ENCODE measurements at places on chromosomes 3 and 15.
A peak's percentile ranks its signal among the peaks of the same experiment; 100 is the strongest.

GRCh38 chr15:99955181-99955525 is 221.9 kb upstream of the LYSMD4 start:
- DNase-seq, result no peak

DNA sequence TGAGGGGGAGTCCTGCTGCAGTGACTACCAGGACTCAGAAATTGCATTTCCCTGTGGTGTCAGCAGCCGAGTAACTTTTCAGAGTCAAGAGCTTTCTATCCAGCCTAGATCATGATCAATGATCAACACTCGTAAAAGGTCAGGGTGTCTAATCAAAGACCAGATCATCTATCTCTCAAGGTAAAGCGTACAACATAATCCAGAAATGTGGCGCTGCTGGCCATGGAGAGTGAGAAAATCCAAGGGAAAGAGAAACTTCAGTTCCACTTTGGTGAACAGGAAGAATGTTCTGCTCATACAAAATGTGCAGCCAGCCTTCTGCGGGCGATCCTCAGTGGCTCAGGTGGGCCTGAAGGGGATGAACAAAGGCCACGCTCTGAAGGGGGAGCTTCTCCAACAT is 1005.8 kb upstream of the NR2F2 start:
- DNase-seq, result no peak

DNA sequence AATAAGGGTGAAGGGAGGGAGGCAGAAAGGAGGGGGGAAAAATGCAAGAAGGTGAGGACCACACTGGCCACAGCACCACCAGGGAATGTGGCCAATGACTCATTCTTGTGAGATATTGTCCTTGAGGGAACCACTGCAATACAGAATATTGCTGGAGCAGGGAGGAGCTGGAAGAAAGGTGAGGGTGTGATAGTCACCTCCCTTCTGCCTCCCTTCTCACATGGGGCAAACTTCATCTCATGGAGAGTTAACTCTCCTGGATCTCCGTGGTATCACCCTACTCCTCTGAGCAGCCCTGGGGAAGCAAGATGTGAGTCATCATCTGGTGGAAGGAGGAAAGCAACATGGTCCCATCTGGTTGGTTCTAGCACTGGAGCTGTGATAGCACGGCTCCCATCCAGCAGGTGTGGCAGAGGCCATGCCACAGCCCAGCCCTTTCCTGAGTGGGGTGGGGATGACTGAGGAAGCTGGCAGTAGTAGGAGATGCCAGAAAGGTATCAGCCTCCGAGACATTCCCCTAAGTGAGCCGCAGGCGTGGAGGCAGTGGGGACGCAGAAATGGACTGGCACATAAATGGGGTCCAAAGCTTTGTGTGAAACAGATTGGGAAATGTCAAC is 115.9 kb upstream of the LPP start:
- DNase-seq, result peak; percentile 44

DNA sequence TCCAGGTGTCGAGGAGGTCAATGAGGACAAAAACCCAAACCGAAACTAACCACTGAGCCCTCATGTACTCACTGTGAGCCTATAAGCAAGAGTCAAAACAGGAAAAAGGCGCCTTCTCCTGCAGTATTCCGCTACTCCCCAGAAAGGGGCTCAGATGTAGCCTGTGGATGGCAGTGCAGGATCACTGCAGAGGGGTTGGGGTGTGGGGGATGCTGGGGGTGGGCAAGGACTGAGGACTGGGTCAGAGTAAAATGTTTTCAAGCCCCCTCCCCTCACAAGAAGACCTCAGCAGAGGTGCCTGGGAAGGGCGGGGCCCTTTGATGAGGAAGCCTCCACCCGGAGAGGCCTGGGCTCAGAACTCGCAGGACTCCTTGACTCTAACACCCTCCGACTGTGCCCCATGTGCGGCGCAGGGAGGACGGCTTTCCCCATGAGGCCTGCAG is 170.1 kb downstream of the OSBPL10 start:
- no peak for DNase-seq

- no peak for DNase-seq
Observed at GRCh38 chr15:33314069-33314468, 3.3 kb downstream of the RYR3 start.

Measured in epithelial cell of esophagus (primary cell).